ENCODE measurements at places on chromosomes 6 and 20.

DNA sequence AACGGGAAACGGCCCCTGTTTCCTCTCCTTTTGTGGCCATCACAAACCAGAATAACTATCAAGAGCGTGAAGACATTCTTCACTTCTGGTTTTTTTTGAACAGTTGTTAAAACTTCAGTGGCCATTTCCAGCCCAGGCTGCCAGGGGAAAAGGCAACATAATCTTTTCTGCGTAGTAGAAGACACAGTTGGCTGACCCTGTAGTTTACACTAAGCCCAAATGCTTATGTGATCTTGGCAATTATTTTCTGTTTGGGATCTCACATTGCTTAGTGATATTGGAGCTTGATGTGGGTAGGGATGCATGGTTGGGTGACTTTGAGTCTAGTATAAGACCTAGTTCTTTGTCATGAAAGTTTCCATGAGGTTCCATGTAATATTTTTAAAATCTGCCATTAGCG, 449.4 kb upstream of the CDH4 start:
- DNase-seq = no peak

DNA sequence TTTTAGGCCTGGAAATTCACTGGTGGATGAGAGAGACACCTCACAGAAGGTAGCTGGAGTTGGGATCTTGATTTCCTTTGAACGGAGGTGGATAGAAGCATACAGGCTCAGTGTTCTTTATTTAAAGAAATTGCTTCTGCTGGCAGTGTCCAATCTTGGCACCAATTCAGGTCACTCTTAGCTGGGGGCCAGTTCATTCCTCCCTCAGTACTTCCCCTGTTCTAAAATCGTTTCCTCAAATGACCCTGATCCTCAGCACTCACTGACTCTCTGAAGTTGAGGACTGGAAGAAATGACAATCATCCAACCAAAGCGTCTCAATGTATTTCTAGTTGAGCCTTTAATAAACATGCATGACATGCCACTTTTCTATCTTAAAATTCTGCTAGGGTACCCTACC, 472.5 kb upstream of the BTBD3 start:
- no peak for DNase-seq

DNA sequence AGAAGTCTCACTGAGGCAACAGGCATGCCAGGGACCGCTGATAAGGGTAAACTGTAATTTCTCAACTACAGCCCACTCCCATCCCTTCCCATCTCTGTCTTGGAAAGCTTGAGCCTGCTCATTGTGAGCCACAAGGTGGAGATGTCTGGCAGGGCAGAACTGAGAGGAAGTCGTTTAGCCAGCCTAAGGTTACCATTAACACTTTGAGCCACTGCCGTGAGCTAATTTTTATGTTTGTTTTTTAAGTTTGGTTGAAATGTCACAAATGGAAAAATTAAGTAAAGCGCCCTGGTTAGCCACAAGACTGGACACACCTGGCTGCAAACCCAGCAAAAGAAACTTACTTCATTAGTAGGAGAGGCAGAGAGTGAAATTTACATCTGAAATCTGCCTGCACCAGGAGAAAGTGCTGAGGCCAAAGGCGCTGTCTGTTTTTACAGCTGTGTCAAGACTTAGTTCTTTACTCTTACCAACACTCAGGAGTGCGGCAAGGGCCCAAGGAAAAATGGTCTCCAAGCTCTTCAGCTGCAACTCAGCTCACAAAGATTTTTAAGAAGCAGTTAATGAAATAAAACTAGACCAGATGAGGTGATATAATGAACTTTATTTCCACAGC, 50.0 kb upstream of the FAM83C start:
- no peak for DNase-seq

- DNase-seq = no peak
Measured at GRCh38 chr6:82924799-82925535, 140.7 kb downstream of the UBE3D start.

- DNase-seq = no peak
Measured at GRCh38 chr6:150929416-150929815, 63.9 kb downstream of the MTHFD1L start.

- DNase-seq = peak; percentile 50
Measured at GRCh38 chr20:19252451-19253120, 40.1 kb downstream of the SLC24A3 start.

- no peak for DNase-seq
Measured at GRCh38 chr6:138431256-138432062, 27.4 kb downstream of the HEBP2 start.

GRCh38 chr20:62935968-62936585, 1.9 kb upstream of the GID8 start:
- no peak for DNase-seq

DNA sequence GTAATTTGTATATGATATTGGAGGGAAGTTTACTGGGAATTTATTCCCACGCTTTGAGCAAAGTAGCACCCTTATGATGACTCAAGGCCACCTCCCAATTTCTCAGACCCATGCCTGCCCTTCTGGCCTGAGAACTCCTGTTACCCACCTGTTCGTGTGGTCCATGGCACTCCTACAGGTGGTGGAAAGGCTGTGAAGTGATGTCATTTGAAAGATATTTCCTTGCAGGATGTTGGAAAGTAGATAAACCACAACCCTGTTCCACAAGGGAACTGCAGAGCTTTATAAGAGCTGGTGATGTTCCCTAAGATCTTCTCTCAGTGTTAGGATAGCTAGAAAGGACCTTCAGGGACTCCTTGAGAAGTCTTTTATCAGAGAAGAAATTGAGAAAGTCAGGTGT, 70.5 kb downstream of the ADGRG6 start:
- no peak for DNase-seq

All from ureter (tissue), 1 donor.